Caki2 (cell line): ENCODE measurements at places on chromosomes 13 and 19. TPM values are rescaled to one million over a fixed set of nuclear protein-coding genes. Genes with fewer than 3 reads are reported as not detected.

- DNase-seq = peak; percentile 81
Measured at GRCh38 chr19:2524840-2525723, 49.2 kb downstream of the GADD45B start.

DNA sequence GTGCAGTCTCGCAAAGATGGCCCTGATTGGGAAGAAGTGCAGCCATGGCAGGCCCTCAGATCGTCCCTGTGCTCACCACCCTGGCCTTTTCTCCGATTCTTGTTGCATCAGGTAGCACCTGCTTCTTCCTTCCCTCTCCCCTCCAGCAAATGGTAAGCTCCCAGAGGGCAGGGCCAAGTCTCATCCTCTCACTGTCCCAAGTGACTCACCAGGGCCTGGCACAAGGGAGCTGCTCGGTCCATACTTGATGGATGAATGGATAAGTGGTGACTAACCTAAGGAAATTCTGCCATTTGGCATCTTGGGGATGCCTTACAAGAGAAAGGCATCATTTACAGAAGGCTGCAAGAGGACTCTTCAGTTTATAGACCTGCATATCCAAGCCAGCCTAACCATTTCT, 84.9 kb downstream of the ZIC5 start:
- no peak for DNase-seq

GRCh38 chr13:112868308-112868707, 100.7 kb upstream of the MCF2L start:
- DNase-seq = no peak

DNA sequence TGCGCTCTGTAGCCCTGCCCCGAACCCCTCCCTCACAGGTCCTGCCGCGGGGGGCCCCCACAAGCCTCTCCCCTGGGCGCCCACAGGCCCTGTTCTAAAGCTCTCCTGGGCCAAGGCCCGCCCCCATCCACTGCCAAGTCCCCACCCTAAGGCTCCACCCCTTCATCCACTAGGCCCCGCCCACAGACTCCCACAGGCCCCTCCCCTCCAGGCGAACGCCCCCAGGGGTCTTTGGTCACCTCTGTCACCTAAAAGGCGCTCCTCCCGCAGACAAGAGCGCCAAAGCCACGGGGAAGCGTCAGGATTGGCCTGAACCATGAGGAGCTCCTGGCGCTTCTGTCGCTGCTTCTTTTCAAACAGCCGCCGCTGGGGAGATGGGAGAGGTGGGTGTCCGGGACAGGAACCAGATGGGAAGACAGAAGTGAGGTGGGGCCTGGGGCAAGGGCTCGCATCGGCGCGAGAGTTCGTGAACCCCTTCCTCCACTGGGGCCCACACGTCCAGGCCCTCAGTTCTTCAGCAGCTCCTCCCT, 2.3 kb downstream of the TULP2 start:
- DNase-seq = no peak

- no peak for DNase-seq
Measured at GRCh38 chr19:29277102-29277501, 64.2 kb upstream of the UQCRFS1 start.

- no peak for DNase-seq
Measured at GRCh38 chr19:16614941-16615340, 13.1 kb downstream of the MED26 start.

DNA sequence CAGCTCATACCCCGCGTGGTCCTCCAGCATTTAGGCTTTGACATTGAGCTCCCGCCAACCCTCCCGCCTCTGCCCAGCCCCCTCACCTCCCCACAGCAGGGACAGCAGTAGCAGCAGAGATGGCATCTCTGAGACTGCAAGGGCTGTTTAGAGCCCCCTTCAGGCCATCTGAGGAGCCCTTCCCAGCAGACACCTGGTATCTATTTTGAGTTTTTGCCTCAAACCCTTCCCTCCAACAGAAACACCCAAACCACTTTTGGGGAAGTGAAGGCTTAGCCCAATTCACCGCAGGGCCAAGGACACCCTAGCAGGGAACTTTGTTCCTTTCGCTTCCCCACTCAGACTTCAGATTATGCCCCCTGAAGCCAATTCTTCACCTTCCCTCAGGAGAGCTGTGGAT, 6.3 kb upstream of the ZNF175 start:
- no peak for DNase-seq

DNA sequence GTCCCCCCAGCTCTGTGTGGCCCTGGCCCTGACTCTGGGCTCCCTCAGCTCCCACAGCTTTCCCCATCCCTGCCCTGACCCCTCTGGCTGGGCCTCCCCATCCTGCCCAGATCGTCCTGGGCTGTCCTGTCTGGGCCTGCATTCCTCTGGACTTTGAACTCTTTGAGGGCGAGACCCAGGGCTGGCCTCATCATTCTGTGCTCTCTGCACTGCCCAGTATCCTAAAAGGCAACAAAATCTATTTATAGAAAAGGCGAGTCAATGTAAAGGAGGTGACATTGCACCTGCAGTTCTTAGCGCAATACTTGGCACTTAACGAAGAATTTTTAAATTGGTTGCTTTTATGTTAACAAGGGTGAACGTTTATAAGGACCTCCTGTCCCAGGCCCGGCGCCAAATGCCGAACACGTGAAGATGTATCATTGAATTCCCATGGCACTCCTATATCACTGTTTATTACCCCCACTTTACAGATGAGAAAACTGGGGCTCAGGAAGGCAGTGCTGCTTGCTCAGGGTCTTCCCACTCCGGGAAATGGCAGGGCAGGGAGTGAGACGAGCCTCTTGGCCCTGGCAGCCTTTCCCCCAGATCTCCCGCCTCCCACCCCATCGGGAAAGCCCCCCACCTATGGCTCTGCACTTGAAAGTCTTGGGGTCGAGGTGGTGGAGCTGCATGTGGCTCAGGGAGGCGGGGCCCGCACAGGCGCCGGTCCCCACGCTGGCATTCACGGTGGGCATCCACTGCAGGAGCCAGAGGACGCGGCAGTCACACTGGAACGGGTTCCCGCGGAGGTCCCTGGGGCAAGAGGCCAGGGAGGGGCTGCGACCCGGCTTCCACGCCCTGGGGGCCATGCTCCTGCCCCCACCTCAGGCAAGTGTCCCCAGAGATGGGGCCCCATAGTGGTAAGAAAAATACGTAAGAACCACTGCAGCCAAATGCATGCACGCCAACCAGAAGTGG, 3.8 kb downstream of the LGI4 start:
- DNase-seq = no peak

GRCh38 chr19:42351079-42351735, 25.8 kb downstream of the MEGF8 start:
- no peak for DNase-seq

DNA sequence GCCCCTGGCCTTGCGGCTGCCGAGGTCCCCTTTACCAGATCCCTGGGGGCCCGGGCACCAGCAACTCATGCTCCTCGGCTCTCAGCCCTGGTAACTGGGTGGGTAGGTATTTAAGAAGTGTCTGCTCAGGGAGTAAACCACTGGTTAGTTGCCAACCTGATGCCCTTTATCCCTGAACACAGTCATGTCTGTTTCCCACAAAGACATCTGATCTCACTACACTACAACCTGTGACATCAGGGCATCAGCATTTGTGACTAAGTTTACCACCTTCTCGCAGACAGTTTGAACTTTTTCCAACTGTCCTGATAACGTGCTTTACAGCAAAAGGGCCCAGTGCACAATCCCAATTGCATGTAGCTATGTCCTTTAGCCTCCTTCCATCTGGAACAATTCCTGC, 22.0 kb downstream of the GGACT start:
- no peak for DNase-seq

The ZAR1L gene
- not detected in 2 replicates for total RNA-seq

The PNMA8A gene
- total RNA-seq = 14.0 and 16.4 TPM in 2 replicates

The TRPC4 gene
- 1.3 and 2.3 TPM in 2 replicates for total RNA-seq

The ZNF90 gene
- total RNA-seq = 0.88 TPM in 1 of 2 replicates, not detected in the other

The POU2F2 gene
- not detected in 2 replicates for total RNA-seq
